ENCODE measurements at places on chromosomes 1 and 21. TPM values are rescaled to one million over a fixed set of nuclear protein-coding genes. Genes with fewer than 3 reads are reported as not detected.
A peak's percentile ranks its signal among the peaks of the same experiment; 100 is the strongest.

IGSF21 gene
- total RNA-seq: not detected

DNA sequence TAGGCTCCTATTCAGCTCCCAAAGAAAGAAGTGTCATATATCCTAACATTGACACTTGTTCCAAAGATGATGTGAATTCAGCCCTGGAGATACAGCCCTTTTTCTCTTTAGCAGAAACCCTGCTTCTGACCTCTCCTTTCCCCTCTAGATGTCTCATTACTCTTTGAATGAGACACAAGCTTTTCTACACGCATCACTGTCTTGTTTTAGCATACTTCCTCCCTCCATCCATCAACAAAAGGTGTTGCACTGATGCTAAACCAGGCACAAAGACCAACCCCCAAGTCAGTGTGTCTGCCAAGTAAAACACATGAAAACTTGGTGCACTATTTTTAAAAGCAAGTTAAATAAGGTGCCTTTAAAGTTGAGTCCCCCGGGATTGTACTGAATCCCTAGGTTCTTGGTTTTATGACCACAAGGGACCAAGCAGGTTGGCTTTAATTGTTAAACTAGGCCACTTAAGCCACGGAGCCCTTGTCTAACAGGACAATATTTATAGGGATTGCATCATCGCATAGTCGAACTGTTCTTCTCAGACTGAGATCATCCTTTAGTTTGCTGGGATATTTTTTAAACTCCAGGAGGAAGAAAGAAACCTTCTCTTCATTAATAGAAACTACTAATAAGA, 101.0 kb upstream of the GUCA2B start:
- DNase-seq: peak; percentile 43

- DNase-seq: no peak
Measured at GRCh38 chr1:204396015-204396583, 15.5 kb downstream of the PPP1R15B start.

HSD11B1 gene
- 2.0 TPM for total RNA-seq

- no peak for DNase-seq
Measured at GRCh38 chr1:68745011-68745410, 248.1 kb upstream of the DEPDC1 start.

FAAH gene
- total RNA-seq: 0.26 TPM

DNA sequence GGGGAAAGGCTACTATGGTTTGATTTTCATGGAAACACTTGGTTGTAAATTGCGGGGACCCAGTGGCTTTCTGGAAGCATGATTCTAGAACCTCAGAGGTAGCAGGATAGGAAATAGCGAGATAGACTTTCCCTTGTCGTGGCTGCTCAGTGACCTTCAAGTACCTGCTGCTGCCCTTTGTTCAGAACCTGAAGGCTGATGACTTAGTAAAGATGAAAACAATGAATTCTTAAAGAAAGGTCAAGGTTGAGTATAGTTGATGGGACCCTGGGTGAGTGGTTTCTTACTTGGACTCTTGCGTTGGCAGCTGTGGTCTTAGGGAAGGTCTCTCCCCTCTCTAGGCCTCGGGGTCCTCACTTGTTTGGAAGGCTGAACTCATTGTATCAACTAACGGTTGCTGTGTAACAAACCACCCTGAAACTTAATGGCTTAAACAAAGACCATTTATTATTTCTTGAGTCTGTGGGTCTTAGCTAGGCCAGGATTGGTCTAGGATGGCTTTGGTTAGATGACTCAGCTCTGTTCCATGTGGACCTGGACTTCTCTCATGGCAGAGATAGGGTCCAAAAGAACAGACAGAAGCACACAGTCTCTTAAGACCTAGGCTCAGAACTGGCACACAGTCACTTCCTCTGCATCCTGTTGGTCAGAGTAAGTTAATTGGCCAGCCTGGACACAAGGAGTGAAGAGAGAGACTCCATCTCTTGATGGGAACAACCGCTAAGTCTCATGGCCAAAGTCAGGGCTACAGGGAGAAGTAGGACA, 89.2 kb upstream of the SELENON start:
- no peak for DNase-seq

CRP gene
- total RNA-seq: not detected

All from myocyte (in vitro differentiated cells).